Mesenchymal stem cell (in vitro differentiated cells and primary cell): ENCODE measurements at places on chromosomes 6 and 20.
A peak's percentile ranks its signal among the peaks of the same experiment; 100 is the strongest.

- no peak for DNase-seq
Observed at GRCh38 chr6:152110886-152111820, 303.7 kb downstream of the ESR1 start.

DNA sequence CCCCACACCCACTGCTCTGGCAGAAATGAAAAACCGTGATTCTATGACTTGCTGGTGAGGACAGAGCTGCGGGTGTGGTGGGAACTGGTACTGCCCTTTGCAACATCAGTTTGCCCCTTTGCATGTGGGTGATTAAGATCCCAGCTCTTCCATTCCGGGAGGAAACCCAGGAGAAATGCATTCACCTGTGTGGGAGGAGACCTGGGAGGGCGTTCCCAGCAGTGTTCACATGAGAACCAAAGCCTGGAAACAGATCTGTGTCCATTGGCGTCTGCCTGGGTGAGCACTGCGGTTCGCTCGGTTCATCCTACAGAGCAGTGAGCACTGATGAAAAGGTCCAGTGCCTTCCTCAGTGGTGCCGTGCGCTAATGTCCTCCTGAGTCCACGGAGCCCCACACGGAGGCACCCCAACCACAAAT lies 89.7 kb downstream of the SMOC2 start:
- DNase-seq: no peak

- DNase-seq: peak; percentile 46
Observed at GRCh38 chr20:15582146-15582760, 991.0 kb downstream of the KIF16B start.

- DNase-seq: no peak
Observed at GRCh38 chr6:143007646-143008045, 53.0 kb upstream of the AIG1 start.

GRCh38 chr6:156260815-156261214 lies 516.4 kb upstream of the ARID1B start:
- no peak for DNase-seq

GRCh38 chr6:16343593-16343992 lies 105.2 kb downstream of the GMPR start:
- no peak for DNase-seq

- DNase-seq: no peak
Observed at GRCh38 chr6:98816799-98817198, 17.6 kb upstream of the POU3F2 start.

GRCh38 chr6:45543298-45544235 lies 165.8 kb upstream of the SUPT3H start:
- peak; percentile 42 for DNase-seq

GRCh38 chr20:50251383-50251748 lies 60.7 kb downstream of the CEBPB start:
- DNase-seq: no peak

GRCh38 chr6:1724124-1724523 lies 114.4 kb downstream of the FOXC1 start:
- DNase-seq: no peak

GRCh38 chr6:142744836-142745235 lies 200.1 kb downstream of the HIVEP2 start:
- DNase-seq: peak; percentile 13
